Stimulated activated CD4-positive, alpha-beta T cell treated with anti-CD3 and anti-CD28 coated beads, Interleukin-4, amount 100 ng/mL, for 4 hours (primary cell): ENCODE measurements at places on chromosomes 16 and 17.

DNA sequence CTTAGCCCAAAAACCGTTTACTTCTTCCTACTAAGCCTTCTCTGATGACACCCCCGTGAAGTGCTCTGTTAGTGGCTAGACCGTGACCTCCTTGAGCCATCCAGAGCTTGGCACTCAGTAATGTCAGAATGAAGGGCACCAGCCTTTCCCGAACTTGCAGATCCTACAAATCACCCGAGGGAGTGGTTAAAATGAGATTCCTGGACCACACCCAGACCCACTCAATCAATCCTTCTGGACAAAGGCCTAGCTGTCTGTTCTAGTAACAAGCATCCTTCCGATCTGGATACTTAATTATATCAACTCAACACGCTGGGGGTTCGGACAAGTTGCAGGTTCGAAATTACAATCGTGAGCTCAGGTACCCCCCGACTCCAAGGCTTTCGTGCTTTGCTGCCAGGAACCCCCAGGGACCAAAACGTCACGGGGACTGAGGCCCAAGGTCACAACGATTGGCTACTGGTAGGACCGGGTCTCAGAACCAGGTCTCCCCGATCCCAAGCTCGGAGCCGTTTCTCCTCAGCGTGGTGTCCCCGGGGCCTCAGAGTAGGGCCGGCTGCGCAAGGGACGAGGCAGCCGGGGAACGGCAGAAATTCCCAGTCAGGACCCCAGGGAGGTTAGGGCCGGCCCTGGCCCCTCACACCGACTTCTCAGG is 527 bp downstream of the CIAPIN1 start:
- DNase-seq: no peak

DNA sequence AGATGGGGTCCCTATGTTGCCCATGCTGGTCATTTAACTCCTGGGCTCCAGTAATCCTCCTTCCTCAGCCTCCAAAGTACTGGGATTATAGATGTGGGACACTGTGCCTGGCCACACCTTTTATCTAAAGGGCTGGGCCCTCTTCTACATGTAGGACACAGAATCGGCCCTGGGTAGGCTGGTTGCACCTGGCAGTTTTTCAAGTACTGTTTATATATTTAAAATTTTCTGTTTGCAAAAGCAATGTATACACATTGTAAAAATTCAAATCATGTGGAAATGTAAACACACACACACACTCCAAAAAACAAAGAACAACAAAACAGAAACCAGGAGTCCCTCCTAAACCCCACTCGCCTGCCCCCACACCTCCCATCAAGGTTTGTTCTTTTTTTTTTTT is 28.1 kb upstream of the SIAH1 start:
- DNase-seq: no peak

GRCh38 chr16:28503470-28504259 is 3.0 kb downstream of the IL27 start:
- DNase-seq: no peak

DNA sequence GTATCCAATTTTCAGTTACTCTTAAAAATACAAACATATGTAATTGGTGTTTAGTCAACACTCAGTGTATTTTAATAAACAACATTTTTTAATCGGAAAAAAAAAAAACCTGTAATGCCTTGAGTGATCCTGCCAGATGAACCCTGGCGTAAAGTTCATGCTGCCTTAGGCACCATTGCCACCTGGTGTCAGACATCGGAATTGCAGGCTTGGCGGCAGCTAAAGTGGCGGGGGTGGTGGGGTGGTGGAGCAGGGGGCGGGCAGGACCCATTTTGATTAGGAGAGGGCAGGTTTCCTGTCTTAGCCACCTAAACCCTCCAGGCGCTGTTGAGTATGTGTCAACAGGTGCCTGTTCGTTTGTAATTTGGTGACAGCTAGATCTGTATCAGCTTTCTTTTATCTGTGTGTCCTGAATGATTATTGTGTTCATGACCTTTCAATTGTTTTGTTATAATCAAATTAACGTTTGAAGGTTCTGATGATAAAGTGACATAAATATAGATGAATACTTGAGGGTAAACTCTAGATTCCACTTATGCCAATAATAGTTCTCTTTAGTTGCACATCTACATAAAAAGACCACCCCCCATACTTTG is 588.7 kb downstream of the CDH13 start:
- DNase-seq: no peak

- DNase-seq: no peak
These were observed 23.5 kb upstream of the FOXK2 start for GRCh38 chr17:82495844-82496528.

GRCh38 chr16:12214509-12214908 is 238.0 kb downstream of the SNX29 start:
- no peak for DNase-seq

DNA sequence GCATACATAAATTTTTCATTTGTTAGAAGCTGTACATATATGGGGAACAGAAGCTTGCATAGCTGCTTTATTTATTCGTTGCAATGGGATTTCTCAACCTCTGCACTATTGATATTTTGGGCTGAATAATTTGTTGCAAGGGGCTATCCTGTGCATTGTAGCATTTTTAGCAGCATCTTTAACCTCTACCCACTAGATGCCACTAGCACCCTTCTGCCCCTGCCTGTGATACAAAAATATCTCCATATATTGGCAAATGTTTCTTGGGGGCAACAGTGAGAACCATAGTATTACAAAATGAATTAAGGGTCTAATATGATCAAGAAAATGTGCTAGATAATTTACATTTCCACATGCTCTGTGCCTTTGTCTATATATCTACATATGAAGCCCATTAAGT is 1401.0 kb downstream of the CDH11 start:
- no peak for DNase-seq

GRCh38 chr16:69922200-69922599 is 28.9 kb upstream of the CLEC18A start:
- DNase-seq: no peak

DNA sequence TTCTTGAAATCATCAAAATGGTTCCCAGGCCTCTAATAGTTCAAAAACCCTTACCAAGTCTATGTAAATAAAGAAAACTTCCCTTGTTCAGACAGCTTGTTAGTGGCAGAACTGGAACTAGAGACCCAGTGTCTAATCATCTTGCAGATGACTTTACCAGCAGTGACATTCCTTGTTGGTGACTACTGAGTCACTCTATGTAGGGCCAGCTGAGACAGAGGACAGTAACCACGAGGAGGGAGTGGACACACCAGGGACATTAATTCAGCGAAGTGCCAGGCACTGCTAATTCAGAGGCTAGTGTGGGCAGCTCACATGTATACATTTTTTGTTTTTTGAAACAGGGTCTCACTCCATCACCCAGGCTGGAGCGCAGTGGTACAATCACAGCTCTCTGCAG is 6.1 kb upstream of the HEATR3 start:
- DNase-seq: no peak

GRCh38 chr16:4090351-4090851 is 25.8 kb downstream of the ADCY9 start:
- no peak for DNase-seq

GRCh38 chr16:13254998-13255614 is 353.7 kb downstream of the SHISA9 start:
- no peak for DNase-seq

- no peak for DNase-seq
These were observed 402.3 kb upstream of the ASIC2 start for GRCh38 chr17:33695431-33695830.

DNA sequence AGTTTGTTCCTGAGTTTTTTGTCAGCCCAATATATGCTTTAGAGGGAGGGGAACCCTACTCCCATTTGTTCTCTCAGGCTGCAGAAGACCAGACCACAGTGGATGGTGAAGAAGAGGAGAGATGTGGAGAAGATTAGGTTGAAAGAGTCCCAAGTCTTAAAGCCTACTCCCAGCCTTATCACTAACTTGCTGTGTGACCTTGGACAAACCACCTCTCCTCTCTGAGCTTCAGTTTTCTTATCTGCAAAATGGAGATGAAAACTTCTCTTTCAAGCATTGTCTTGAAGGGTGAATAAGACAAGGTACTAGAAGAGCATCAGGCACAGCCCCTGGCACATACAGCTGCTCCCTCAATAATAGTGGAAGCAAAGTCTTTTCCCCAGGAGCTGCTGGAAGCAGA is 15.1 kb upstream of the LHX1 start:
- no peak for DNase-seq

DNA sequence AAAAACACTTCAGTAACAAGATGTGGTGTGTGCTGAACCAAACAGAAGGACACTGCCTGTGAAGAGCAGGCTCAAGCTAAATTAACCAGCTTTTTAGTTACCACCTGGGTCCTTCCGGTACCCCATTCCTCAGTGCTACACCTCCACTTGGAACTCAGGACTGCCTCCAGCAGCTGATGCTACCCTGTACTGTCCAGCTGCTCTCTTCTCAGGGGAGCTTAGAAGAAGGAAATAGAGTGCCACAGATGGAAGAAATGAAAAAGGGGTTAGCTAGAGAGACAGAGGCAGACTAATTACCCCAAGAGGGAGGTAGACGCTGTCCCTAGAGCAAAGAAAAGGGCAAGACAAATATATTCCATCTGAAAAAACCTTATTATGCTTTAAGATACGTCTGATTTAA is 5.7 kb downstream of the MED13 start:
- DNase-seq: no peak

- no peak for DNase-seq
These were observed 3.8 kb downstream of the TBX21 start for GRCh38 chr17:47736501-47737495.

GRCh38 chr17:1733759-1734158 is 8.9 kb upstream of the SERPINF2 start:
- DNase-seq: no peak

- DNase-seq: no peak
These were observed 52.8 kb downstream of the NTN1 start for GRCh38 chr17:9074131-9074530.

DNA sequence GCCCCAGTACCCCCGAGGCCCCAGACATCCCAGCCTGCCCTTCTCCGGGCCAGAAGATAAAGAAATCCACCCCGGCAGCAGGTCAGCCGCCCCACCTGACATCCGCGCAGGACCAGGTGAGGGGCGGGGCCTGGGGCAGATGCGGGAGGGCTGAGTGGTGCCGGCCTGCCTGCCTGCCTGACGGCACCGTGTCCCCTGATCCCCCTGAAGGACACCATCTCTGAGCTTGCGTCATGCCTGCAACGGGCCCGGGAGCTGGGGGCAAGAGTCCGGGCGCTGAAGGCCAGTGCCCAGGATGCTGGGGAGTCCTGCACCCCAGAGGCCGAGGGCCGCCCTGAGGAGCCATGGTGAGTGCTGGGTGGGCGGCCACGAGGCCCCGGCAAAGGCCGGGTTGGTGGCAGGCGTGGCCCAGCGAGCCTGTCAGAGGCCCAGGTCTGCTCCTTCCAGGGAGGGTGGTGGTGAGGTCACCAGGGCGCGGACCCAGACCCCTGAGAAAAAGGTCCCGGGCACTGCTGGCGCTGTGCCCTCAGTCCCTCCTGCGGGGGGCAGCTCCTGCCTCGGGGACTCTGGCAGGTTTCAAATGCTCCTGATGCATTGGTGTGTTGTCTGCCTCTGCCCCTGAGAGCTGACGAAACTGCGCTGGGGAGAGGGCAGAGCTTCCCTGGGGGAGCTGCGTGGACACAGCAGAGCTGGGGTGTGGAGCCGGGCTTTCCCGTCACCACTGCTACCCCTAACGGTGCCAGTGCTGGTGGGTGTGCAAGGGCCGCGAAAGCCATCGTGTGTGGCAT is 1.2 kb downstream of the CDT1 start:
- no peak for DNase-seq

GRCh38 chr17:67316781-67317180 is 49.6 kb downstream of the PSMD12 start:
- no peak for DNase-seq

DNA sequence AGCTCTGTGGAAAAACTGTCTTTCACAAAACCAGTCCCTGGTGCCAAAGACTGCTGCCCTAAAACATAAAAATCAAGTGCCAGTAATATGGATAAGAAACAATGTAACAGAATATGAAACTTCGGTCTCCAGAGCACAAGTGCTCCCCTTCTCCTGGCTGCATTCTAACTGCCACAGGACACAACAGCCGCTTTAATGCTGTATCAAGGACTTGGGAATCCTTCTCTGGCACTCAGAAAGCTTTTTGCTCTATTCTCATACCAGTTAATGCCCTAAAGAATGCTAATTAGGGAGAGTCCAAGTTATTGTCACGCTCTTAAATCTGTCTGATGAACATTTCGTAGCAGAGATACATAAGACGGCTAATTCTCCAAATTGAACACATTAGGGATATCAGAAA is 90.9 kb downstream of the PARN start:
- DNase-seq: no peak

- DNase-seq: no peak
These were observed 702 bp upstream of the WNT3 start for GRCh38 chr17:46818929-46819859.

DNA sequence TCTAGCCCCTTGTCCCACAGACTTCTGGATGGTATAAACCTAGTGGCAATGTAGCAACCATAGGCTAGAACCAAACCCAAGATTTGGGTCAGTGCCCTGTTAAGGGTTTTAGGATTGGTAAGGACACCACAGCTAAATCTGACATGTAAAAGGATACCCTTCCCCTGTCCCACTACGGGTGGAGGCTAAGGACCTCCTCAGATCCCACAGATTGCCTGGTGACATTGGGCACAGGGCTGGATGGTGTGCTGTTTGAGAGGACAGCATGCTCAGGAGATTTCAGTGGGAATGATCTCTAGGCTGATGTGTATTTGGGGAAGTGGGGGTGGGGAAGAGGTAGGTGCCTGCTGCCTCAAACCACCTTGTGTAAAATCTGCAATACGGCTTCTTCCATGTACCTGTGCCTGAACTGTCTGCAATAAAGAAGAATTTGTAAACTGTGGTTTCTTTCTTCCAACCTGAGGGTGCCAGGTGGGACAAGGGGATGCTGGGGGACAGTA is 671 bp upstream of the EDC4 start:
- DNase-seq: no peak

- DNase-seq: no peak
These were observed 1.0 kb upstream of the ANKRD40CL start for GRCh38 chr17:50768346-50768761.

- no peak for DNase-seq
These were observed 37.5 kb upstream of the CIBAR2 start for GRCh38 chr16:85149776-85150175.

- DNase-seq: no peak
These were observed 37.6 kb downstream of the ARHGAP27 start for GRCh38 chr17:45394913-45395568.

DNA sequence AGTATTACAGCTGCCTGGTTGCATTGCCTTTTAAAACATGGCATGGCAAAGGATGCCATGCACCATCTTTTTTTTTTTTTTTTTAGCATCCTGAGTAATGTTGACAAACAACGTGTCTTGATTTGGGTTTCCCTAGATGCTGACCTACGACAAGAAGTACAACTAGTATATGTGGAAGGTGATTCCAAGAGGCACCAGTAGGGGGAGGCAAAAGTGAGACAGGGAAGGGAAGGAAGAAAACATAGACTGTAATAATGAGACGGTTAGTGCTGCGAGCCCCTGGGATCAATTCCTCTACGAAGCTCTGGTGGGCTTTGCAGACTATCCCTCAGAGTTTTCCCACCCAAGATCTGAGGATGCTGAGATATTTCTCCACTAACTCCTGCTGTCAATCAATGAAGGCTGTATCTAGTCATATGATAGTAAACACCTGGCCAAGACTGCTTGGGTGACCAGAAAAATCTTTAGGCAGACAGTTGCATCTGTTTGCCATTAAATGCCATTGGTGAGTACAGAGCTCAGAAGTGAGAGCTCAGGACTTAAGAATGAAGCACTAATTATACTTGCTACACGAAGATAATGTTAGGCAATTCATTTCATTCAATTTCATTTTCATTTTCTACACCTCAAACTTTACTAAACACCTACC is 458.6 kb upstream of the GOT2 start:
- DNase-seq: no peak

GRCh38 chr17:43226393-43226792 is 2.0 kb downstream of the CCDC200 start:
- no peak for DNase-seq
